Activated naive CD4-positive, alpha-beta T cell (primary cell): ENCODE measurements at places on chromosomes 16 and 17.

- no peak for DNase-seq
Observed at GRCh38 chr16:8551388-8552332, 38.7 kb downstream of the TMEM114 start.

DNA sequence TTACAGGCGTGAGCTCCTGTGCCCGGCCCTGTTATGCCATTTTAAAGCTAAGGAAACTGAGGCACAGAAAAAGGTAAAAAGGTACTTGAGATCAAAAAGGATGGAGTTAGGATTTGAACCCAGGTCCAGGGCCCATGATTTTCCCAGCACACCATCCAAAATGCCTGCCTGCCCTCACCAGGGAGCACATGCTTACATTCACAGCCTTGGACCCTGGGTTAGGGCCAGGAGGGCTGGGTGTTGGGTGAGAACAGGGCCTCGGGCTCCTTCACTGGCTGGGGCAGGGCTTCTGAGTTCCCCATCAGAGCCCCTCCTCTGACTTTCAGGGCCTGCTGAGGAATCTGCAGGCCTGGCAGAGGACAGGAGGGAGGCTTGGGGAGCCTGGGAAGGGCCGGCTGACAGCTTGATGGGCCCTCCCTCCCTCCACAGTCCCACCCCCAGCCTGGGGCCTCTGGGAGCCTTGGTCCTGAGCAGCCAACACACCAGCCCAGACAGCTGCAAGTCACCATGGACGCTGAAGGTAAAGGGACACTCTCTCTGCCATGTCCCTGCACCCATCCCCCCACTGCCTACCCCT, at the start of gene QPRT:
TSS of gene QPRT (plus strand) at position 490 of the 577 bp plus-strand sequence. CDS start at position 508, 18 bp downstream.
- no peak for DNase-seq

GRCh38 chr17:34156401-34156740, 98.7 kb upstream of the CCL2 start:
- DNase-seq, result no peak

- no peak for DNase-seq
Observed at GRCh38 chr17:59332749-59333377, 1.4 kb downstream of the YPEL2 start.

GRCh38 chr17:41439375-41439774, 1.4 kb downstream of the KRT38 start:
- no peak for DNase-seq

GRCh38 chr16:65559846-65560245, 438.0 kb upstream of the CDH11 start:
- no peak for DNase-seq

DNA sequence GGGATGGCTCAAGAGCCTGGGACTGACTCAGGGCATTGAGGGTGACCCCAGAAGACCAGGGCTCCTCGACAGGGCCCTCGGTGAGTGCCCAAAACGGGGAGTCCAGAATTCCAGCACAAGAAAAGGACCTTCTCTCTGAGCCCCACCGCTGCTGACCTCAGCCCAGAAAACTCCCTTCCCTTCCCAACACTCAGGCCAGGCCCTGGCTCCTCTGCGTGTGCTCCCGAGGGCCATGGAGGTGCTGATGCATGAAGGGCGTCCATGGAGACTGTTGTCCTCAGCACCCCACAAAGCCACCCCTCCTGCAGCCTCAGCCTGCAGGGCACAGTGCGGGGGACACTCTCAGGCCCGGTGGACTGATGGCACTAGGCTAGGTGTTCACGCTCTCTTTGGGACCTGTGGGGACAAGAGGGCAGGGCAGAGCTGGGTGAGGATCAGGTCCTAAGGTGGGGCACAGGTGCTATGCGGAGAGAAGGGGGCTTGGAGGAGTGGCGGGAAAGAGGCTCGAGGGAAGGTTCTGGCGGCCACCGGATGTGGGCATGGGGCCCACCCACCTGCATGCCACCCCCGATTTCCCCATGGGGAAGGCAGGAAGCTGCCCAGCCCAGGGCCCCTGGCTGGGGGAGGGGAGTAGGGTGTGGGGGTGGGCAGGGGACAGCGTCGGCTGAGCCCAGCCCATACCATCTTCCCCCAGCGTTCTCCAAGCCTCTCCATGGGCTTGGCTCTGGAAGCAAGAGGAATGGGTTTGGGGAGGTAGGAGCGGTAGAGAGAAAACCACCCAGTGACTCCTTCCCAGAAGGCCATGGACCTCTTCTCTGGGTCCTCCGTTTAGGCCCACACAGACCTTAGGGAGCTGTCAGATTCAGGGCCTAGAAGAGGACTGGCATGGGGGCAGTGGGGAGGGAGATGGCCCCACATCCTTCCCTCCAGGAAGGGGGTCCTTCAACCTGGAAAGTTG, 4.5 kb upstream of the TSPOAP1 start:
- DNase-seq, result peak; percentile 28

DNA sequence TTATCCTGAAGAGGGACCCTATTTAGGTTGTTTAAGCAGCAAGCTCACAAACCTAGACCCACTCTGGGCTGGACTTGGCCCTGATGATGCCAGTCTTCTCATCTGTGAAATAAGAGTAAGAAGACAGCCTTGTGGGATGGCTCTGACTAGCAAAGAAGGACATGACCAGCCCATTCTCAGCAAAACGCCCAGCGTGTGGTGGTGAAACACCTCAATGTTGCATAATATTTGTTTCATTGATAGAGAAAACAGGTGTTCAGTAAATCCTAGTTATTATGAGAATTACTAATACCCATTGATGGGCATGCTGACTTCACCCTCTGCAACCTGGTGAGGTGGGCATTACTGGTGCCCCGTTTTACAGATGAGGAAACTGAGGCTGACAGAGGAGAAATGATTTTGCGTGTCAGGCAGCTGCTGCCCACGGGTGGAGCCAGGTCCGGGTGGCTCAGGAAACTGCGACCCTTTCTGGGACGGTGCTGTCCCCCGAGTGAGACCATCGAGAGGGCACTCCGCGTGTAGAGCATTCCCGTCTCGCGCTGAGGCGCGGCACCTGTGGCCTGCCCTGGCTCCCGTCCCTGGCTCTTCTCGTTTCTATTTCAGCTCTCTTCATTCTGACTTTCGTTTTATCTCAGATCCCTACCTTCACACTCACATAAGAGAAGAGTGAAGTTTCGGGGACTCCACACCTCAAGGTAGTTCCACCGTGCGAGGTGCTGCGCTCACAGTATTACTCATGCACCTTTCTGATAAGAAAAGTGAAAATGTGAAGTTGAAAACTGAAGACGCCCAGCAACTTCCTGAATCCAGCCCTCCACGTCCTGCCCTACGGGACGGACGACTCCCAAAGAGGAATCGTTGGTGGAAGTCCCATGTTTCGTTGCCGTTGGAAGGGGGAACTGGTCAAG, 48.5 kb downstream of the IRF8 start:
- peak; percentile 7 for DNase-seq

- no peak for DNase-seq
Observed at GRCh38 chr17:10513299-10514067, 4.9 kb downstream of the MYH1 start.

DNA sequence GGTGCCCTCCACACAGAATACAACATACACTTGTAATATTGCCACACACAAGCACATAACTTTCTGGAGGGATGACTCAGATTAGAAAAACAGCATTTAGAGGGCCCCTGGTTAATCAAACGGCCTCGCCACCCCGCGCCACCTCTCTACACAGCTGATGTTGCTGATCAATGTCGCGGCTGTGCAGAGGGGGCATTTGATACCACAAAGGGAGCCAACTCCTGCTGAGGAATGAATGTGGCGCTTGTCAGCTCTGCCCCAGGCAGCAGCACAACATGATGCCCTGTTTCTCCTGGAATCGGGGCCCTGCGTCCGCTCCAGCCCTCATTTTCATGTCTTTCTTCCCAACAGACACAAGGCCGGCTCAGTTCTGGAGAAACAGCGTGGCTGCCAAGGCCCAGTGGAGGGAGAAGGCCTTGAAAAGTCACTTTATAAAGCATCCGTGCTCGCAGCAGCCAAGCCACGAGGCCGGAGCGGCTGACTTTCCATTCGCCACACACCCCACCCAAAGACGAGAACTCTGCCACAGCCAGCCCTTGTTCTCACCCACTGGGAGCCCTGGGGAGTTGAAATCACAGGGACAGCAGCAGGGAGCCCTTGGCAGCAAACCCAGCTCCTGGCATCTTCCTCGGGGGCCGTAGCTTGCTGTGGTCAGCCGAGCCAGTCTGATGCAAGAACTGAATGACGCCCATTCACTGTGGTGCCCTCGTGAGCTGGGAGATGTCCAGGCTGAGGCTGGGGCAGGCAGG, 65.6 kb downstream of the XYLT1 start:
- DNase-seq, result no peak

DNA sequence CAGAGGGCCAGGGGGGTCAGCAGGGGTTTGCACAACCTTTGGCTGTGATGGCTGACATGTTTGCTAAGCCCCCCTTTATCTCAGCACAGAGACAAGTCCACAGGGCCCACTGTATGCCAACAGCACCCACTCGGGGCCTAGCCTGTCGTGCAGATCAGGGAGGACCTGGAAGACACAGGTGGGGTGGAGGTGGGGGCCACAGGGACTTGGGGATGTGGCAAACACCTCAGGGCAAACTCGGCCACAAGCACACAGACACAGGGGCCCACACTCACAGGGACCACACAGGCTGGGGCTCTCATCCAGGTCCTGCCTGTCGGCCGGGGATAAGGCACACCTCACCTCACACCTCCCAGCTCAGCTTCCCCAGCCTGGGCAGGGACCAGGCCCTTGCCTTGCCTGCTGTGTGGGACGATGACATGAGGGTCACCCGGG, 87.9 kb downstream of the C16orf78 start:
- no peak for DNase-seq

- no peak for DNase-seq
Observed at GRCh38 chr16:48330189-48330840, 54.9 kb downstream of the SIAH1 start.

GRCh38 chr17:4986951-4987766, at the start of gene CAMTA2:
Gene CAMTA2 (minus strand): TSS chr17:4987675. CDS start chr17:4986222, 1,453 bp downstream.
- DNase-seq, result peak; percentile 64

DNA sequence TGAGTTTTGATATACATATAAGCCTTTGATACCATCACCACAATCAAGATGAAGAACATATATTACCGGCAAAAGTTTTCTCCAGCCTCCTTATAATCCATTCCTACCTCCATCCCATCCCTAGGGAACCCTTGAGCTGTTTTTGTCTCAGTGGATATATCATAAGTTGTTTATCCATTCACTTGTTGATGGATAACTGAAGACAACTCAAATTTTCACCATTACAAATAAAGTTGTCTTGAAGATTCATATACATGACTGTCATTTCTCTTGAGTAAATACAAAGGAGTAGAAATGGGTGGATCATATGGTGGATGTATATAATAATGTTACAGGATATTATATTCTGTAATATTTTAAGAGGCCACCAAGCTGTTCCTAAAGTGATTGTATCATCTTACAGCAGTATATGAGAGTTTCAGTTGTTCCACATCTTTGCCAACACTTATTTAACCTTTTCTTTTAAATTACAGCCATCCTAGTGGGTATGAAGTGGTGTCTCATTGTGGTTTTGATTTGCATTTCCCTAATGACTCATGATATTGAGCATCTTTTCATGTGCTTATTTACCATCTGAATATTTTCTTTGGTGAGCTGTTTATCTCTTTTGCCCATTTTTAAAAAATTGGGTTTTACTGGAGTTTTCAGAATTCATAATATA, 17.4 kb downstream of the NF1 start:
- DNase-seq, result no peak

DNA sequence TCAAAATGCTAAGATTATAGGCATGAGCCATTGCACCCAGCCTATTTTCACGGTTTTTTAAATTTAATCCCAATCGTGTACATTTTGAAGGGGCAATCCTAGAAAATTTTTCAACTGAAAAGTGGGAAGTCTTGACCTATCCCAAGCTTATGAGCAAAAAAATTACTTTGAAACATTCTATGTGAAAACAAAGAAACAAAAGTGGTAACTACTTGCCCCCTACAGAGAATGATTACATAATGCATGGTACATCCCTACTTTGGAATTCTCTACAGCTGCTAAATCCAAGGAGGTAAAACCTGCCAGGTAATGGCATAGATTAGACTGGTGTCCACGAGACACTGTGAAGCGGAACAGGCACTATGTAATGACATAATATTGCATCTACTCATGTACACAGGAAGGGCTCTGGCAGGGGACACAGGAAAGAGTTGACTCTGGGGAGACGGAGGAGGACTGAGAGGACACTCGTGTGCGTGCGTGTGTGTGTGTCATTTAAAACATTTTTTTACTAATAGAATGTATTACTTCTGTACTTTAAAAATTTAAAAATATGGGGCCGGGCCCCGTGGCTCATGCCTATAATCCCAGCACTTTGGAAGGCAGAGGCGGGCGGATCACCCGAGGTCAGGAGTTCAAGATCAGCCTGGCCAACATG, 15.7 kb downstream of the ASGR2 start:
- DNase-seq, result no peak

GRCh38 chr17:13646969-13647542, 45.3 kb upstream of the HS3ST3A1 start:
- DNase-seq, result no peak

GRCh38 chr16:18853694-18854093, 52.3 kb upstream of the ARL6IP1 start:
- DNase-seq, result no peak

GRCh38 chr17:48374650-48375230, 55.3 kb downstream of the SKAP1 start:
- DNase-seq, result no peak

GRCh38 chr17:21297026-21297520, 12.6 kb downstream of the MAP2K3 start:
- DNase-seq, result no peak

DNA sequence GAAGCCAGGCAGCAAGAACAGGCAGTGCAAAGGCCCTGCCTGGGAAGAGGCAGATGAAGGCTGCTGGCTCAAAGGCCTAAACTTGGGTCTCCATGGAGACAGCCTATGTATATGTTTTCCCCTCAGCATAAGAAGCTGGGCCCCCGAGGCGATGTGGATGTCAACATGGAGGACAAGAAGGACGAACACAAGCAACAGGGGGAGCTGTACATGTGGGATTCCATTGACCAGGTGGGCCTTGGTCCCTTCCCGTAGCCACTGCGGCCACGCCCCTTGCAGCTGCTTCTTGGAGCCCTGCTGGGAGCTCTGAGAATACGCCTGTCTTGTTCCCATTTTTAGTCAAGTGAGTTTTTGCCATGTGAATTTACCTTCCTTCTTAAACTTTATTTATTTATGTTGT, 106.0 kb downstream of the SDR42E1 start:
- no peak for DNase-seq

GRCh38 chr16:59887856-59888255, 1153.7 kb upstream of the GOT2 start:
- DNase-seq, result no peak

- DNase-seq, result no peak
Observed at GRCh38 chr17:21196126-21196525, 17.8 kb downstream of the TMEM11 start.

- no peak for DNase-seq
Observed at GRCh38 chr17:45430006-45430737, 2.5 kb downstream of the ARHGAP27 start.

GRCh38 chr16:50304467-50305440, 38.4 kb downstream of the ADCY7 start:
- no peak for DNase-seq

- DNase-seq, result no peak
Observed at GRCh38 chr16:10566613-10567012, 13.8 kb downstream of the EMP2 start.

GRCh38 chr17:21680366-21680765, 12.0 kb upstream of the KCNJ18 start:
- DNase-seq, result no peak
